Stimulated activated CD4-positive, alpha-beta T cell treated with anti-CD3 and anti-CD28 coated beads, Interleukin-4, amount 100 ng/mL, for 4 hours (primary cell): ENCODE measurements at places on chromosomes 7 and 10.

GRCh38 chr10:14186245-14186644 lies 144.5 kb downstream of the FRMD4A start:
- no peak for DNase-seq

DNA sequence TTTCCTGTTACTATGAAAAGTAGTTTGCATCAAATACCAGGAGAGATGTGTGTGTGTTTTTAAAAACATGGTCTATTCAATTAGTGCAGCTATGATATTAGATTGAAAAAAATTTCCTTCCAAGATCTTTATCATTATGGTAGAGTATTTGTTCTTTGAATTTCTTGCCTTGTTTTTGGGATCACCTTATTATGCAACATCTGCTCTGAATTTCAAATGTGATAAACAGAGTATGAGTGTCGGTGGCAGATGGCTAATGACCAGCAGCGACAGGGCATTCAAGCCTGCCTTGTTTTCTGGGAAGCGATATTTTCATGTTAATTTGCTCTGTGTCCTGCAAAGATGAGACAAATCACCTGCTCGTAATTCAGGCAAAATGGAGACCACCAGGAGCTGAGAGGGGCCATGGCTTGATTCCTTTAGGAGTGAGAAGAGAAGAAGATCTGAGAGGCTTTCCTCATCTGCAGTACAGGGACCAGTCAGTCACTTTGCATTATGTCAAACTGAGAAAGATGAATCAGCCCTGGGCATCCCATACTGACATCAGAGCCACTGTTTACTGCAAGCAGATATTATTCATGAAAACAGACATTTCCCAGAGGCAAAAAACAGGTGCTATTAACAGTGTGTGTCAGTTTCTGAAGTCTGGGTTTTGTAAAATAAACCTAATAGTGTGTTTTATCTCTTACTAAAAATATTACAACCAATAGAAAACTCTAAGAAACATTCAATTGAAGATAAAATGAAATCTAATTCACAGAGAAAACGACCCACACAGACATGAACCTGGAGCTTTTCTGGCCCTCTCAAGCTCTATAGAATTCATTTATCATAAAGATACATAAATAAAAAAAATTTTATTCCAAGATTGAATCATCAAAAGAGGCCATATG lies 67.6 kb downstream of the CDK6 start:
- DNase-seq: no peak

- DNase-seq: no peak
Measured at GRCh38 chr7:128947854-128948253, 10.1 kb downstream of the IRF5 start.

- no peak for DNase-seq
Measured at GRCh38 chr10:85645926-85646711, 720.5 kb downstream of the GRID1 start.

DNA sequence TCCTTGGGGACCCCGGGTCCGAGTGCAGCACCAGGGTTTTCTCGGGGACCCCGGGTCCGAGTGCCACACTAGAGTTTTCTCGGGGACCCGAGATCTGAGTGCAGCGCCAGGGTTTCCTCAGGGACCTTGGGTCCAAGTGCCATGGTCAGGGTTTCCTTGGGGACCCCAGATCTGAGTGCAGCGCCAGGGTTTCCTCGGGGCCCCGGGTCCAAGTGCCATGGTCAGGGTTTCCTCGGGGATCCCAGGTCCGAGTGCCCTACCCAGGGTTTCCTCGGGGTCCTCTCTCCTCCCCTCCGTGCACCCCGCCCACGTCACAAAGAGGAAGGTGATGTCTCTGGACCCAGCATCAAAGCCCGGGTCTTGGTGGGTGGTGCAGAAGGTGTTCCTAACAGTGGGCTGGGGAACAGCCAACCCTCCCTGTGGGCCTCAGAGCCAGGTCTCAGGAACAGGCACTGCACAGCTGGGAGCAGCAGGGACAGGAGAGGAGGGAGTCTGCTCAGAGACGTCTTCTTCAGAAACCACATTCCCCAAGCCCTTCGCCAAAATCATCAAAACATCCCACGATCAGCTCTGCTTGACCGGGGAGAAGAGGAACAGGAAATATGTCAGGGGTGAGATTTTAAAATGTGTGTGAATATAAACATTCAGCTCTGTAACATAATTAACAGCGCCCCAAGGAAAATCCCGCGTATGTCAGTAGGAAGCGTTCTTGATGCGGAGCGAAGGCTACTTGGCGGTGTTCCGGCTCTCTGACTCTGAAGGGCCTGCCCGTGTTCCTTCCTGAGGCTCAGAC lies 540.7 kb downstream of the DNAJB6 start:
- no peak for DNase-seq

DNA sequence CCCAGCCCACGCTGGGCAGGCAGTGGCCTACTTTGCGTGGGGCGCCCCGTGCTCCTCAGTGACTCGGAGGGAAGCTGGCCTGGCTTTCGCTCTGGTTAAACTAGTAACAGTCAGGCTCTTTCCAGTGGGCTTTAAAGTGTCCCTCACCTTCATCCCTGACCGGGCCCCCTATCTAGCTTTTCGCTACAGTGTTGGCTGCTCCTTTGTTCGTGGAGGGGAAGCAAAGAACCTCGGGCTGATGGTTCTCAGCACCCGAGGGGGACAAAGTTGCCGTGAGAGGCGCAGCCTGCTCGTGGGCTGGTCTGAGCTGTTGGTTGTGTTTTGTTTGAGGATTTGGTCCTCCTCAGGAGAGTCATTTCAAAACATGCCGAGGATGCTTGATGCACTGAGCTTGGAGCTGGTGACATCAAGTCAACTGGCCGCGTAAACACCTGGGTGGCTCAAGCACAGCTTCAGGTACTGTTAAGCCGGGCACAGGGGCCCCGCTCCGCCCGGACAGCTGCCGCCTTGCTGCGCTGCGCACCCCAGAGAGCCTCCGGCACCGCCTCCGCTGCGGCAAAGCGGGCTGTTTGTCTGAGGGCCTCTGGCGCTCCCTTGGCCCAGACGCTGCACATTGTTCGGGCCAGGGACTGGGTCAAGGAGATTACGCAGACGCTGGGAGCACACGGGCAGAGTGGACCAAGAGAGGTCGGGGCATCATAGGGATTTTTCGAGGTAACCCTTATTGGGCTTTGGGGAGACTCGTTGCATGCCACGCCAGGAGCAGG lies 1.6 kb downstream of the DLX6 start:
- DNase-seq: no peak

DNA sequence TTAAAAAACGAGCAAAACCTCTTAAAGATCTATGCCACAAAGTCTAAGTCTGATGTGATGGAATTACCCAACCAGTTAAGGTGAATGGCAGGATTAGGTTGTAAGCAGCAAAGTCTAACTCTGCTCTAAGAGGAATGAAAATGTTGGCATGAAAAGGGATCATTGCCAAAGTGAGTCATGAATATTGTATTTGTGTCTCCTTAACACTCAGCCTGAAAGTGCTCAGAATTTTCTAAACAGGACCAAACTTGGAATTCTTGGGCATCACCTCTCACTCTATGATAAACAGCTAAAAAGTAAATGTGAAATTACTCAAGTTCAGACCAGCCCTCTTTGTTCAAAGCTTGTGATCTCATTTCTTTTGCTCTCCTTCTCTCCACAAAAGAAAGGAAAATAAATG lies 27.0 kb downstream of the PPP1R3A start:
- no peak for DNase-seq

- no peak for DNase-seq
Measured at GRCh38 chr10:86958901-86959736, 720 bp downstream of the SNCG start.

DNA sequence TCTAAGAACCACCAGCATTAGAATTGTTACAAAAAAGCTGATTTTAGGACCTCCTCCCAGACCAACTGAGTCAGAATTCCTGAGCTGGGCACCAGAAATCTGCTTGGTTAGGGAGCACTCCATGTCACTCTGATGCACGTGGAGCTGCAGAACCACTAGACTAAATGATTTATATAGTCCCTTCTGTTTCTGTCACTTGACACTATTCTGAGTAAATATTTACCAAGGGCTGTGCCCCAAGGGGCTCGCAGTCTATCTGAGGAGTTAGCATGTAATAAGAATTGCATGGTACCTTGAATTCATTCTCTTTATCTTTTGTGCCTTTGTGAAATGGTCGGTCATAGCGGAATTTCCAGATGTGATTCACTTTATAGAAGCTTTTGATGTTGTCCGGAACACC lies 196.0 kb upstream of the IMMP2L start:
- no peak for DNase-seq
